ENCODE measurements at places on chromosomes 12 and 14. TPM values are rescaled to one million over a fixed set of nuclear protein-coding genes. Genes with fewer than 3 reads are reported as not detected.

KIF5A gene
- polyA plus RNA-seq = 1.0 TPM

SLC2A14 gene
- 0.66 TPM for polyA plus RNA-seq

GRCh38 chr14:53951243-53951626 lies 5.4 kb downstream of the BMP4 start:
- no peak for DNase-seq

DNA sequence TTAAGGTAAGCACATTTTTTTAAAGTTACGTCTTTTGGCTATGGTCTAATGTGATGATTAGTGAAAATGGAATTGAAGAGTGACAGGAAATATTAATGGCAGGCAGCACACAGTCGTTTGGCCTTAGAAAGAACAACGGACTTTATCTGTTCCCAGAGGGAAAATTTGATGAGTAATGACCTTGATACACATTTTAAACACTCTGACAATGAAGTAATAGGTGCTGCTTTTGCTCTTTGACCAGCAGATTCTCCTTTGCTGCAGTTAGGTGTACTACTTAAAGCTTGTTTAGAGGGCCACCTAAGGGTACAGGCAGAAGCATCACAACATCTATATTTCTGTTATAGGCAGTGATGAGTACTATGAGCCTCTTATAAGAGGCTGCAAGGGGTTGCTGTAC lies 27.1 kb upstream of the RNU6-8 start:
- DNase-seq = no peak

DNA sequence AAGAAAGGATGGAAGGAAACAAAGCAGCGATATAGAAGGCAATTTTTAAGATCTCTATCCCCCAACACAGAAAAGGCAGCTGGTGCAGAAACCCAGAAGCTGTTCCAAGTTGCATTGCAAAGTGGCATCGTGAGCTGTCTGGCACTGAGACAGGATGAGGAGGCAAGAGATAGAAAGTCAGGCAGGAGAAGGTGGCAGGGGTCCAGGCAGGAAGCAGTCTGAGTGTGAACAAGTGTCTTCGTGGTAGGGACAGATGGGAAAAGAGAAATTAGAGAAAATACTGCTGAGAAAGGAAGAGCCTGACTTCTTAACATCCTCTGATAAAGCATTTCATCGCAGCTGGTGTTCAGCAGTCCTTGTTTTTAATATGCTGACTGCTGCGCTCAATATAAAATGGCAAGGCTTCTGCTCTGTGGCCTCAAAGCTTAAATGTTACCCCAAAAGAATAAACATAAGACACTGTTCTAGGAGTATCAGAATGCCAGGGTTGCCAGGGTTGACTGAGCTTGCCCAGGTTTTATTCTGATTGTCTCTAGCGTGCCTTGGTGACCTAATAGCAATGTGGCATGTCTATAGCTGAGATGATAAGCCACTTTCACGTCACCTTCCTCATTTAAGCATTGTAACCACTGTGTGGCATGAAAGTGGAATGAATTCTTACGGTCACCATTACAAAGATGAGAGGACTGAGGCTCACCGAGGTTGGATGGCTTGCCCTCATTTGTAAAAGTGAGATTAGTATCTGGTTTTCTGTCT lies 397.6 kb downstream of the NUAK1 start:
- DNase-seq = no peak

GRCh38 chr12:84843593-84844144 lies 68.9 kb downstream of the SLC6A15 start:
- no peak for DNase-seq

DNA sequence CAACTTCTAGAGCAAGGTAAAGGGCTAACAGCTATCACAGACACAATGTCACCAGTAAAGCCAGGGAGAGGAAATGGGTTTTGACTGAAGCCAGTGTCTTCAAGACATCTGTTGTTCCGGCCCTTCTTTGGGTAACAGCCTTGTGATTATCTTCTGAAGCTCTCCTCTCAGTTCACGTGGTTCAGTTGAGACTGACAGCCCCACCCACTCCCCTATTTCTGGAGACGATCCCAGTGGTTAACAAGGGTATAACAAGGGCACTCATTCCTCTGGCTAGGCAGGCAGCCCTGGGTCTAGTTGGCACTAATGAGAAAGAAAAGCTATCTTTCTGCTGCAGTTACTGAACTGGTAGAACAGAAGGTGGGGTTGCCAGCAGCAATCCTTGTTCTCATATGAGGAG lies 6.9 kb downstream of the GNPTAB start:
- no peak for DNase-seq

Measured in left renal pelvis (tissue), 4 donors.